ENCODE measurements at places on chromosomes 13 and 19. TPM values are rescaled to one million over a fixed set of nuclear protein-coding genes. Genes with fewer than 3 reads are reported as not detected.

PSG1 gene
- not detected for total RNA-seq

F10 gene
- not detected for total RNA-seq

CATSPERD gene
- not detected for total RNA-seq

GSX1 gene
- total RNA-seq = not detected

MEIOSIN gene
- not detected for total RNA-seq

GFY gene
- total RNA-seq = not detected

NRTN gene
- total RNA-seq = 0.23 TPM

NAPSA gene
- total RNA-seq = not detected

TRIP10 gene
- total RNA-seq = 91.7 TPM

CRLF1 gene
- 35.4 TPM for total RNA-seq

BRCA2 gene
- 8.1 TPM for total RNA-seq

KLK8 gene
- not detected for total RNA-seq
